ENCODE measurements at places on chromosomes 4 and X.

DNA sequence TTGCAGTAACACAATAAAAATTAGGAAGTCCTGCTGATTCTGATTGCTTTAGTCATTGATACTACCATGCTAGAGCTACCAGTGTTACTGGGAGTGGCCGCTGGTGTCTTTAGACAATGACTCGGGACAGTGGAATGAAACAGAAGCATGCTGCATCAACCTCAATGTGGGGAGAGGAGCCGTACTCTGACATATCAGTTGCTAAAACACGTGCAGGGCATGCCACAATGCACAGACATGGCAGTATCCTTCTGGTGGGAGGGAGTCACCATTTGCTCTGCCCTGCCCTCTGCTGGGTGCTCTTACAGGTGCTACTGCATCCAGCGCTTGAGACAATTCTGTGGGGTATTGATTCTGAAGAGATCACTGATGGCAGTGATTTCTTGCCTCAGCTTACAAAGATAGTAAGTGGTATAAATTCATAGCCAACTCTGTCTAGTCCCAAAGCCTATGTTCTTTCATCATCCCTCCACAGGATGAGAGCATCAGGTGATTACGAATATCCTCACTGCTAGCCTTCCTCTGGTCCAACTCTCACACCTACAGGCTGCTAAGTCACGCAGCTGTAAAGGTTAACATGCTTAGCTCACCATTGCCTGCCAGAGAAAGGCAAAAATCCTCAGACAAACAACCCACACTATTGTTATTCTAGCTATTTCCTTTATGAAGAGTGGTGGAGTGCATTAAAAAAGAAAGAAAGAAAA, 43.7 kb downstream of the NSG1 start:
- DNase-seq = no peak

GRCh38 chr4:171834640-171835039, 21.4 kb downstream of the GALNTL6 start:
- DNase-seq = no peak

- no peak for DNase-seq
Measured at GRCh38 chr4:81845761-81846160, 374.1 kb upstream of the RASGEF1B start.

DNA sequence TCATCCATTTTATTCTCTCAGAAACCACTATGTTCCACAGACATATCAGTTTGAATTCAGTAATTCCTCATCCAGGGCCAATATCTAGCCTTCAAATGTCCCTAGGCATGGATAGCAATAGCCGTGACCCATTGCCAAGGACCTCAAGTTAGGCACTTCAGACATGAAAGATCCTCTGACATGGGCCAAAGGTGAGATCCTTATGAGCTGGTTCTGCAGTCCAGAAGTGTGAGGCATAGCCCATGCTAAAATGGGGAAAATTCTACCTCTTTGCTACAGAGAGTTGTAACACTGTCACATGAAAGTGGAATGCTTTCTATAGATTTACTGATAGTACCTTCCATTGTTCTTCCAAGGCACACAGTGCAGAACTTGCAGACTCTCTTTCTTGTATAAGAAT, 349.7 kb upstream of the GALNT7 start:
- no peak for DNase-seq

DNA sequence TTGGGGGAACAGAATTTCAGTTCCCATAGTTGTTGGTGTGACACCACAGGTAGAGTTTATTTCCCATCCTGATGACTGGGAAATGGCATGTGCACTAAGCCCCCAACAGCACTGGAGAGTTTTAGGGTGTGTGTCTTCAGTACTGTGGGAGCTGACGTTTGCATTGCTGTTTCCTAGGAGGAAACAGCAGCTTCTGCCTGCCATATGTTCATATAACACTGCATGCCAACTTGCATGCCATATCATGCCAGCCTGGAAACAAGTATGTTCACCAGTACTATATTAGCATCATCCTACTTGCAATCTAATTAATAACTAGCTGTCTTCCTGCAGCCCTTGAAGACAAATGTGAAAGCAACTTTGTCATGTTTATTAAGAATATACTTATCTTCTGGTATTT, 58.2 kb downstream of the NAA11 start:
- DNase-seq = peak; percentile 74

GRCh38 chr4:153013202-153013977, 77.3 kb downstream of the FHDC1 start:
- DNase-seq = no peak

GRCh38 chrX:125012585-125012984, 307.1 kb upstream of the TEX13C start:
- DNase-seq = no peak

DNA sequence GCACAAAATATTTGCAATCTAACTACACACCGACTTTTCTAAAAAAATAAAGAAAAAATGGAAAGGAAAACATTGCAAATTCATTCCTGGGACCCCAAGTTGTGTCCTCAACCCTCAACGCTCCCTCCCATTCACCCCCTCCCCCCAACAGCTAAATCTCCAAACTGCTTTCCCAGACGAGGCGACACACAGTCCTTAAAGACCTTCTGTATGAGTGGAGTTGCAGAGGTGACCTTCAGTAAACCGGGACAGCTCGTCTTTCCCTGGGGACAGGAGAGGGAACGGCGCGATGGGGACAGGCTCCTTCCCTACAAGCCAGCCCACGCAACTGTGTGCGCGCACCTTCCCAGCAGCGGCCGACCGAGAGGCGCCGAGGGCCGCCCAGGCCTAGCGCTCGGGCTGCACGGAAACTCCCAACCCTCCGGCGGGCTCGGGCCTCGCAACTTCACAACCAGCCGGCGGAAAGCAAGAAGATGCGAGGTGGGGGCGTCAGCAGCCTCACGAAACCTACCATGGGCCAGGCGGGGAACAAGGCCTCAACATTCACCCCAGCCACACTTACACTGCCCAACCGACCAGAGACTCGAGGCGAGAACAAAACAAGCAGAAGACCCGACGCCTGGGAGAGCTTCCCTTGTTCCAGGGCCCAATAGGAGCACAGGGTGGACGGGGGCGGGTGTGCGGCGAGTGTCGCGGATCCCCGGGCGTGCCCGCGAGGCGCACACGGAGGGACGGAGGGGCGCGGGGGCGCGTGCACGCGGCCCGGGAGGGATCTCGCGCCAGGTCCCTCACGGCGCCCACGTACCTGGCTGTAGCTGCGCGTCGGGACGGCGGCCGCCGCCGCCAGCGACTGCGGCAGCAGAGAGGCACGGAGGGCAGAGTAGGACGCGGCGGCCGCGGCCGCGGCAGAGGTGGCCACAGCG, 763 bp downstream of the GRSF1 start:
- no peak for DNase-seq

- DNase-seq = no peak
Measured at GRCh38 chr4:150217192-150217591, 138.9 kb downstream of the DCLK2 start.

Data from NCI-H446 treated with DMSO at 0.1 percent for 48 hours (cell line).